ENCODE measurements at places on chromosomes 11 and 22.

DNA sequence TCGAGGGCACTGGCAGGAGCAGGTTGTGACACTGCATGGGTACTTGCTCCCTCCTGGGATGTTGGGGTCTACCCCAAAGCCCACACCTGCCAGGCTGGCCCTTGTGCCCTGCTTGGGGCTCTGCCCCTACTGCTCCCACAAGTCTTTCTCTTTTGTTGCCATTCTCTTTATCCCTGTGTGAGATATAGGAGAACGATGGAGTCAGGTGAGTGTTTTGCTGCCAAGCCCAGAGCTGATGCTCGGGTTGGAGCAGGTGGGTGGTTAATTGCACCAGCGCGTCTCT, 292.6 kb downstream of the TBC1D22A start:
- DNase-seq, result no peak

DNA sequence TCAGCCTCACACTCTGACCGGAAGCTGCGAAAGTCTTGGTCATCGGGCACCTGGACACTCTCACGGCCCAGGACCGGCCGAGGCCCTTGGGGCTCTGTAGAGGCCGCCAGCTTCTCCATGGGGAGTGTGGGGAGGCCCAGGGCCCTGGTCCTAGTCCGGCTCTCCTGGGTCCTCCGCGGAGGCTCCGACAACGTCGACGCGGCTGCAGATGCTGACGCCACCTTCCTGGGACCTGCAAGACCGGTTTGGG, 12.9 kb downstream of the STARD10 start:
- DNase-seq, result no peak

- DNase-seq, result peak; percentile 99
Measured at GRCh38 chr11:128709402-128709801, 15.5 kb downstream of the FLI1 start.

- no peak for DNase-seq
Measured at GRCh38 chr11:2728663-2729332, 29.0 kb upstream of the KCNQ1OT1 start.

GRCh38 chr22:43443152-43443471, 31.3 kb downstream of the MPPED1 start:
- DNase-seq, result no peak

GRCh38 chr11:74866557-74866956, 82.3 kb downstream of the XRRA1 start:
- no peak for DNase-seq

- DNase-seq, result no peak
Measured at GRCh38 chr22:30921108-30921507, 47.5 kb downstream of the MORC2 start.

DNA sequence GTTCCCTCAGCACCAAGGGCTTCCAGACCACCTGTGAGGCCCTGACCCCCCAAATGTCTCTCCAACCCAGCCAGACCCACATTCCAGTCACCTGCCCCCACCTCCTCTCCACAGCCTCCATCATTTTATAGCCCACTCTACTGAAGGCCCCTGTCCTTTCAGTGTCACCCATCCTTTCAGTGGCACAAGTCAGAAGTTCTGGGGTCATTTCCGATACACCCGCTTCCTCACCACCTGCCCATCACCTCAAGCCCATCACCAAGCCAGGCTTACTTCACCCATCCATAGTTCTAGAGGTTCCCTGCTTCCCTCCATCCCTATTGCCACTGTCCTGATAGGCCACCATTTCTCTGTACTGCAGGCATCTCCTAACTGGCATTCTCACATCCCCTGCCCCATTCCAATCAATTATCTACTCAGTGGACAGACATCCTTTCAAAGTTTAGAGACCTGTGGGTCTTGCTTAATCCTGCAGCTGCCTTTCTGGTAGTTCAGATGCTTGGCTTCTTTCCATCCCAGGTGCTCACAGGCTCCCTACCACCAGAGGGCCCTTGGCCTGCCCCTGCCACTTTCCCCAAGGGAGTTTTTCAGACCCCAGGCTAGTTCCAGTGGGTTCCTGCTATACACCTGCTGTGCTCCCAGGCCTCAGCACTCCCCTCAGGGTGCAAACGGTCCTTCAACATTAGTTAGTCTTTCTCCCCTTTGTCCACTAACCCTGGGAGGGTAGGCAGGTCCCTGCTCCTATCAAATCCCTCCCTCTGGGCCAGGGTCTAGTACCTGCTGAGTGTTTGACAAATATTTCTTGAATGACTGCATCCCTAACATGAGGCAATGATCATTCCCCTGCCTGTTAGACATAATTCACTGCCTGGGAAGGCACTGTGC, 7.6 kb downstream of the KCNQ1OT1 start:
- DNase-seq, result no peak

- no peak for DNase-seq
Measured at GRCh38 chr11:36383195-36383594, 87.1 kb downstream of the PRR5L start.

DNA sequence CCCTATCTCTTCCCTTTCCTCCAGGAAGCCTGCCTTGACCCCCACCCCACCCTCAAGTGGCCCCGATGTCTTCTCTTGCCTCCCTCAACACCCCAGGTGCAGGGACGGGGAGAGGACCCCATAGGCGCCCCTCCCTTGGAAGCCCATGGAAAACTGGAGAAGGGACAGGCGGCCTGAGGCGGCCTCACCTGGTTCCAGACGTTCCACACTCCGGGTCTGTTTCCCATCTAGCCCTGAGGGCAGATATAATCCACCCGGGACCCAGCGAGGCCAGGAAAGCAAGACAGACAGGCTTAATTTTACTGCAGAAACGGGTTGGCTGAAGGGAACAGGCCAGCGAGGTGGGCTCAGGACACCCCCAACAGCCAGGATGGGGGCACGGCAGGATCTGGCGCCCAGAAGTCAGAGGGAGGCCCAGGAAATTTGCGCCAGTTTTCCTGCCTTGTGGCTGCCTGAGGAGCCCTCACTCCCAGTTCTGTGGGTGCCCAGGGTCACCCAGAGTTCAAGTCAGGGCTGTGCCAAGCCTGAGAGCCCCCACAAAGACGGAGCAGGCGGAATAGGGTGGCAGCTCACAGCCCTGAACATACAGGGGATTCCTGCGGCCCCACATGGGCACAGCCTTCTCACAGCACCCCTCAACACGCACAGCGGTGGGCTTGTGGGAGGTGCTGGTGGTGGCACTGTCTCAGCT, 3.0 kb upstream of the SIGIRR start:
- DNase-seq, result no peak

DNA sequence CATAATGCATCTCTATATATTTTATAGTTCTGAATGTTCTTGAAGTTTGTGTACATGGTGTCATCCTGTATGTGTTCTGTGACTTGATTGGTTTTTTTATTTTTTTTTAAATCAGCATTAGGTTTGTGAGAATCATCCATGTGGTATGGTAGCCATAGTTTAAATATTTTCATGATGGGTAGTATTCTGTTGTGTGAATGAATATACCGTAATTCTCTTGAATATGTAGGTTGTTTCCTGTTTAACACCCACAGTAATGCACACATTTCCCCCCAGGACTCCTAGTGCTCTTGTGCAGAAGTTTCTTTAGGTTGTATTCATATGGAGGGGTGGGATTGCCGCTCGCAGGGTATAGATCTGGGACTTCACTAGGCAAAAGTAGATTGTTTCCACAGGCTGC, 2.0 kb downstream of the PACS1 start:
- no peak for DNase-seq

- no peak for DNase-seq
Measured at GRCh38 chr11:105907319-105907718, 114.7 kb downstream of the MSANTD4 start.

DNA sequence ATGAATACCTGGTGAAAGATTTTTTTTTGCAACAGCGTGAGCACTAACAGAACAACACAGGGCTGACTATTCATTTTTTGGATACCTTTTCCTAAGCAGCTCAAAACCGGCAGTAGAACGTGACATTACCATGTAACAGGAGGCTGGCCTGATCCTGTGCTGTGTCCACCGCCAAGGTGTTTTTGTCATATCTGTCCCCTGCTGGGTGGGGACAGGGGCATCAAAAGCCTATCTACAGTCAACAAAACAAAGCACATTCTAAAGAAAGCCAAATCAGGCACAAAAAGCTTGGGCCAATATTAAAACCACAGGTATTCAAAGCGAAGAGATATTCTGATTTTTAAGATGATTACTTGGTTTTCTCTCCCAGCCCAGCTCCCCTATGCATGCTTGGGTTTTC, 151.2 kb downstream of the LRRC4C start:
- no peak for DNase-seq

- DNase-seq, result no peak
Measured at GRCh38 chr11:107683807-107684206, 28.0 kb downstream of the SLN start.

DNA sequence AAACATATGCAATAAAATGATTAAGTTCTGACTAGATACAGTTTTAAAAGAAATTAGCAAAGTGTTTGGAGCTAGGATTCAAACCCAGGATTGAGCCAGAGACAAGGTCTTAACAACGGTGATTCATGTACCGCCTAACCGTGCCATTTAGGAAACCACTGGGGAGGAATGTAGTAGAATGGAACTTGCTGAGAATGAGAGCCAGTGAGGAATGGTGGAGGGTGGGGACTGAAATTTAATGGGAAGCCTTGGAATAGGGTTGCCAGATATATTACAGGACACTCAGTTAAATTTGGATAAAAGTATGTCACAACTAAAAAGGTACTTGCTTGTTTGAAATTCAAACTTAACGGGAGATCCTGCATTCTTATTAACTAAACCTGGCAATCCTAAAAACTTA, 30.4 kb upstream of the TMEM86A start:
- no peak for DNase-seq

GRCh38 chr11:20155683-20156279, 4.5 kb downstream of the DBX1 start:
- DNase-seq, result no peak

- no peak for DNase-seq
Measured at GRCh38 chr22:36287881-36288515, 35.1 kb downstream of the APOL1 start.

- DNase-seq, result no peak
Measured at GRCh38 chr11:86144846-86145245, 76.0 kb upstream of the PICALM start.

DNA sequence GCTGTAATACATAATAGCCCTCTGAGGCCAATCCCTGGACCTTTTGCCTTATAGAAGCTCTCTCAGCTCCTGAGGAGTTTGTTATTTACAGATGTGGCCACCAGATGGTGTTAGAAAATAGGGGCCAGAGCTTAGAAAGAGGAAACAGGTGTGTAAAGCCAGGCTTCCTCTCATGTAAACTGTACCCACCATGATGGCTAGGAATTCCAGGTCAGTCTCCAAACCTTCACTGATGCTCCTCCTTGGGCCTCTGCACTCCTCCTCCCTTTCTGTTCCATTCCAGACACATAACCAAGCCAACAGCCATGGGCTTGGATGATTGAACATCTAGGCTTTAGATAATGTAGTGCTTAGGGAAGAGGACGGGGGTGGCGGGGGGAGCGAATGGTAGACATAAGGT, 39.7 kb downstream of the USP35 start:
- DNase-seq, result peak; percentile 46

- DNase-seq, result no peak
Measured at GRCh38 chr11:102194990-102195389, 84.7 kb downstream of the YAP1 start.

GRCh38 chr11:46330563-46331281, 16.5 kb upstream of the DGKZ start:
- no peak for DNase-seq

DNA sequence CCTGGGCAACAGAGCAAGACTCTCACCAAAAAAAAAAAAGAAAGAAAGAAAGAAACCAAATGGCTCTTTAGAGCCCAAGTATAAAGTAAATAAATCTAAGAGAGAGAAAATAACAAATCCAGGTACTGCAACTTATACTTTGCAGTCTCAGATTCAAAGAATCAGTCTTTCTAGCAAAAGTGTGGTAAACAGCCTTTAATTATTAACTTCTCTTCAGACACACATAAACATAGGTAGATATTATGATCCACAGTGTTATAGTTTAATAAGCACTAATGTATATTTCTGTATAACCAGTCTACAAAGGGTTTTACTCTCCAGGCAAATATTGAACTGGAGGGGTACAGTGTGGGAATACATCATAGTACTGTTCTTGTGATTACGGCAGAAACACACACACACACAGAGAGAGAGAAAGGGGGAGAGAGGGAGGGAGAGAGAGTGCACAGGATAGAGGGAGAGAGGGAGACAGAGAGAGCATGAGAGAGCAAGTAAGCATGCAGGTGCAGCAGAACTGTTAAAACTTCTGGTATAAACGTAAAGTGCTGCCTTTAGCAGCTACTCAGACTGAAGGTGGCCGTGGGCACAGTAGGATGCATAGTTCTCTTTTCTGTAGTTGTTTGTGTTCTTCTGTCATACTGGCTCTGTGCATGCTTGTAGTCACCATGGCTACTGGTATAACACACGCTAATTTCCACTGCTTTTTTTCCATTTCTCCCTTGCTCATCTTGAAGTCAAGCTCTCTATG, 32.3 kb downstream of the MTMR2 start:
- DNase-seq, result no peak

DNA sequence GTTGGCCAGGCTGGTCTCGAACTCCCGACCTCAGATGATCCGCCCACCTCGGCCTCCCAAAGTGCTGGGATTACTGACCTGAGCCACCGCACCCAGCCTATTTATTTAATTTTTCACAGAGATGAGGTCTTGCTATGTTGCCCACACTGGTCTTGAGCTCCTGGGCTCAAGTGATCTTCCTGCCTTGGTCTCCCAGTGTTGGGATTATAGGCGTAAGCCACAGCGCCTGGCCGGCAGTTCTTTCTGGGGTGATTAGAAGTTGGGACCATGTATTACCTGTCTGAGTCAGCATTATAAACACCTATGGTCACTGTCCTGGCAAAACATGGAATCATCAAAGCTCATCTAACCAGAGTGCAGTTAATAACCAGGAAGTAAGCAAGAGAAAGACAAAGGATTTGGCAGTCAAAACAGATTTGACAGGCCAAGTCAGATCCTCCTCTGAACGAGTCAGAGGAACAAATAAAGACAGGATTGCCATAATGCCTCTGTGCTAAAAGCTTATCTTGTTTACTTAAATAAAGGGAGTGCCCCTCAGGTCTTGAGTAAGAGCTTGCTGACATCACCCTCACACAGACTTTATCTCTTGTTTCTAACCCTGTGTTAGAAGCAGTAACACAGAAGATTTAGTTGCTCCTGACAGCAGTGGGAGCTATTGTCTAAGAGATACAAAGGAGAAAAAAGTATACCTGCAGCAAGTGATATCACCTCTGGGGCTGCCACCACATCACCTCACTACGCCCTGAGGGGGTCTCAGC, 3.7 kb downstream of the SERPIND1 start:
- DNase-seq, result peak; percentile 40
